ENCODE measurements at places on chromosomes 3 and 15.
A peak's percentile ranks its signal among the peaks of the same experiment; 100 is the strongest.

DNA sequence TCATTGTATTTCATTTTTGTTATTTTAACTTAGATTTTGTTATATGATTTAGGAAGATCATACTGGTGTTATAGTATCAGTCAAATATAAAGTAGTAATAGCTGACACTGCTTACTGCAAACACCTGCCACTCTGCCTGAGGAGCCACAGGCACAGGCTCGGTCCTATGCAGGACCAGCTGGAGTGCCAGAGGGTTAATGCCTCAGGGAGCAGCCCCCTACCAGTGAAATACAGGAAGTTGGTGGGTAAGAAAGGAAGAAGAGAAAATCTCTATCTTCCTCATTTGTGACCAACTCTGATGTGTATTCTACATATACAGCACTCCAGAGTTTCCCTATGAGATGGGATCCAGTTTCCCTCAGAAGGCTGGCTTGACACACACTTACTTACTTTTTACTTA lies 593.3 kb downstream of the UNC13C start:
- no peak for DNase-seq

GRCh38 chr15:82393671-82394070 lies 35.9 kb upstream of the GOLGA6L9 start:
- DNase-seq, result no peak

GRCh38 chr15:38678281-38678680 lies 113.7 kb upstream of the RASGRP1 start:
- no peak for DNase-seq

GRCh38 chr3:9682096-9682495 lies 21.5 kb upstream of the CPNE9 start:
- no peak for DNase-seq

- DNase-seq, result no peak
Observed at GRCh38 chr3:82012775-82013174, 251.3 kb upstream of the GBE1 start.

DNA sequence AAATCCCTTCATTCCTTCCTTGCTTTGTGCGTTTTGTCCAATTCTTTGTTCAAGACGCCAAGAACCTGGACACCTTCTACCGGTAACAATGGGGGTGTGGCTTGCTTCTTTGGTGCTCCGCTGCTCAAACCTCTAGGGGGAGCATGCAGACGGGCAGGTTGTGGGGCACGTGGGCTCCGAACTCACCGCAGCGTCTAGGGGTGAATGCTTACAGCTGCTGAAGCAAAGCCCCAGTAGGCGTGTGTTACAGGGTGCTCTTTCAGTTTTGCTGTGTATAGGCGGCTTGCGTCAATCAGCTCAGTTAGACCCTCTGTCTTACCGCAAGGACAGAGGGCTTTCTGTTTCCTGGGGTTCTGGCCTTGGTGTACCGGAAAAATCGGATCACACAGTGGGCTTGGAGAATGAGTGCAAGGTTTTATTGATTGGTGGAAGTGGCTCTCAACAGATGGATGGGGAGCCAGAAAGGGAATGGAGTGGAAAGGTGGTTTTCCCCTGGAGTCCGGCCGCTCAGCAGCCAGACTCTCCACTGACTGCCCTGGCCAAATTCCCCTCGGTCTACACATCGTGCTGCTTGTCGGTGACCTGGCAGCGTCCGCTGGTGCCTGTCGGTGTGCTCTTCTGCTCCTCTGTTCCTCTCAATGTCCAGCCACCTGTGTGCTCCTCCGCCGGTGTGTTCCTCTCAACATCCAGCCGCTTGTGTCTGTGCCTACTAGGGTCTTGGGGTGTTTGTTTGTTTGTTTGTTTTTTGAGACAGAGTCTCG lies 1.2 kb upstream of the LRRC34 start:
- DNase-seq, result peak; percentile 79

- no peak for DNase-seq
Observed at GRCh38 chr15:48565560-48566482, 79.7 kb downstream of the FBN1 start.

DNA sequence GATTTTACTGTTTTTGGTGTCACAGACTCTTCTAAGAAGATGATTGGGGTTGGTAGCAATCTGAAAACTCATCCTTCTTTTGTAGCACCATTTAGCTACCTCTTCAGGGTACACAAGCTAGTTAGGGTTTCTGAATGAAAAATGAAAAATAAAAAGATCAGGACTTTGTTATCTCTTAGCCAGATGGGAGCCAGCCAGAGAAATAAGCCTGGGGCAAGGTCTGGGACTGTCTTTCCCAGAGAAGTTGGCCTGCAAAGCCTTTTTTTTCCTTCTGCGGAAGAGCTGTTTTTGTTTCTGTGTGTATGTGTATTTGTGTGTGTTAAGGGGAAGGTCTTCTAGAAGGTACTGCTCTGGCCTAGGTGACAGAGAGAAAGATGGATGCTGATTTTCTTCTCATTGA lies 150.7 kb upstream of the AGTR1 start:
- DNase-seq, result no peak

- DNase-seq, result no peak
Observed at GRCh38 chr3:53235545-53235944, 20.3 kb downstream of the TKT start.

DNA sequence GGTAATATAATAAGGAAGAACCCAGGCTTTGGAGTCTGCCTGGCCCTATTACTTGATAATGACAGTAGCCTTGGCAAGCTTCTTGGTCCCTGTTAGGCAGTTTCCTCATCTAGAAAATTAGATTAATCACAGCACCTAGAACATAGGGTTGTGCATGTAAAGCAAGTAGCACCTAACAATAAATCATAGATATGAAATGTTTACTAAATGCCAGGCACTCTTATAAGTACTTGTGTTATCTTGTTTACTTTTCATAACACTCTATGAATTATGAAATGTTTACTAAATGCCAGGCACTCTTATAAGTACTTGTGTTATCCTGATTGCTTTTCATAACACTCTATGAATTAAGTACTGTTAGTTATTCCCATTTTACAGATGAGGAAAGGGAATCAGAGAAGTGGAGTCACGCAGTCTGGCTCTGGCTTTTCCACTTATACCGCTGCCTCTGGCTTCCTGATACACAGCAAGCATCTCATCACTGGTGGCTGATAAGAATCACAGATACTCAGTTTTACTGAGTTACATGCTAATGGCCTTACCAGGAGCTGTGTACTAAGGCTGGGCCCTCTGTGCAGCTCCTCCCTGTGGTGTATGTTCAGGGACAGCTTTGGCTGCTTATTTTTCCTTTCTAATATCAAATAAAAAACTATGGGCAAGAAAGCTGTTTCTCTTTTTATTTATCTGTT lies 123.4 kb downstream of the FEZF2 start:
- no peak for DNase-seq

GRCh38 chr3:188553569-188553968 lies 399.6 kb downstream of the LPP start:
- no peak for DNase-seq

GRCh38 chr3:119293871-119294695 lies at the start of gene ARHGAP31:
Gene ARHGAP31, plus strand, starts transcription at chr3:119294383. Its CDS starts 522 bp downstream, at chr3:119294905.
- DNase-seq, result peak; percentile 82

DNA sequence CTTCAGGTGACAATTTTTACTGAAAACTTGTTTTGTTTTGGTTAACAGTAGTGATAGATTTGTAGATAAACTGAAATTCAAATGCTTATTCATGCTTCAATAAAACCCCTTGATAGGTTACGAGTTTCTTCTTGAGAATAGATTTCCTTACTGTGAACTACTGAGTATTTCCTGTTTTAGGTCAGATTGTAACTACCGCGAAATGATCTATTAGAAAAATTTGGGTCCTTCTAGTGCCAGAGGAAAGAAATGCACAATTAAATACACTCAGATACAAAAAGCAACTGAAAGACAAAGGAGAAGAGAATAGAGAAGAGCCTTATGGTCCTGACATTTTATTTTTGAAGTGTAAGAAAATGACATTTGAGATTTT lies 251.7 kb upstream of the TBL1XR1 start:
- DNase-seq, result peak; percentile 23

- DNase-seq, result no peak
Observed at GRCh38 chr3:58009749-58010535, 1.7 kb downstream of the FLNB start.

DNA sequence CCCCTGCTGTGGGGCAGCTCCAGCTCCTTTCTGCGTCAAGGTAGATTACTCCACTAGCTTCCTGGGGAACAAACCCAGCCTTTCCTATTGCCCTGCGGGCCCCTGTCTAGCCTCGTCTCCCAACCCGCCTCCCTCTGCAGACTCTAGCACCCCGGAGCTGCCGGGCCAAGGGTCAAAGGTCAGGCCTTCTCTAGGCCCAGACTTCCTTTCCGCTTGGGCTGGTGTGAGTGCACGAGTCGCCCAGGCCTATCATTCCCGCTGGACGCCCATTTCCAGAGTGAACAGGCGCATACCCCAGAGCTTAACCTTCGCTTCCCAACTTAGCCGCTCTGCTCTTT lies 11.6 kb upstream of the ONECUT1 start:
- no peak for DNase-seq

DNA sequence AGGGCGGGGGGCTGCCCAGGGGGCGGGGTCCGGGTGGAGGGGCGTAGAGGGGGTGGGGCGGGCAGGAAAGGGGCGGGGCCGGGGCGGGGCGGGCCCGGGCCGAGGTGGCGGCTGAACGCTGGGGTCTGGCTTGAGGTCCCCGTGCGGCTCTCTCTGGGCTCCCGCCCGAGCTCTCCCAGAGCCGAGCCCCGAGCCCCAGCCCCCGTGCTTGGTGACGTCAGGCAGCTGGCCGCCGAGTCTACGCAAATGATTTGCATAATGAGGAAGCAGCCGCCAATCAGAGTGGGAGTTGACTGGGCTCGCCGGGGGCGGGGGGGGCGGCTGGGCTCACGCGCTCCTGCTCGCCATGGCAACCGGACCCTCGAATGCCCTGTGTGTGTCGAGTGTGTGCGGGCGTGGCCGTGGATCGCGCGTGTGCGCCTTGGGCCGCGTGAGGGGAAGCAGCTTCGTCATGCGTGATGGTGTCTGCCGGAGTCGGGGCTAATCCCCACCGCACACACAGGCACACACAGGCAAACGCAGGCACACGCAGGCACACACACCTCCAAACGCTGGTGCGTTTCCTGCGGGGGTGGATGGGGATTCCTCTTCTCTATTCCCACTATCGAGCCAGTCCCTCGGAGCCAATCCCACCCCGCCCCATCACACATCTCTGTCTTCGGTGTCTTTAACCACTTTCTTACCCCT lies at the start of gene CELF6:
Gene CELF6, minus strand, starts transcription at position 173 of the 687 bp plus-strand sequence. CDS start 283 bp downstream, outside the sequence.
- DNase-seq, result peak; percentile 90

- no peak for DNase-seq
Observed at GRCh38 chr15:72195101-72195511, 2.5 kb downstream of the GRAMD2A start.

DNA sequence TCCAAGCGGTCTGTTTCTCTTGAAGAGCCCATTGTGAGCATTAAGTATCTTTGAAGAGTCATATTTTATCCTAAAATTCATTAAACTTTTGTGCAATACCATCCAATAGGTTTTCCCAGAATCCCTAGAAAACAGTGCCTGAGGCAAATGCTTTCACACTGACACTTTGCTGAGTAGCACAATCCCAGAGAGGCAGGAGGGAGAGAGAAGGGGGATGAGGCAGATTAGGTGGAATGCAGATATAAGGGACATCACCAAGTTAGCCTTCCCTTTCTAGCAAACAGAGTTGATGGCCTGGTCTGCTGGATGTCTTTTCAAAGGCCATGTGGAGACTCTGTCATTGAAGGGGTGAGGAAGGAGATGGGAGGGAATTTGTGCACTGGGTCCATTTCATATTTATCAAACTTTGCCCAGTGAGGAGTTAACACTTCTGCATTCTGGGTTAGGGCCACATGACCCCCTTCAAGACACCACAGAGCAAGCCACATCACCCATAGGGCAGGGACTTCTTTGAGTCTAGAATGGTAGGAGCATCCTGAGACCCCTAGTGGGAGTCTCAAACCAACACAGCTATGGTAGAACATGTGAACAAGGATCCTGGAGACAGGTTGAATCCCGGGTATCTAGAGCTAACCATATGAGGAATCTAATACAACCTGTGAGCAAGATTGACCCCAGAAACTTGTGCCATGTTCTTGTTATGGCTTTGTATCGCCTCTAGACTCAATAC lies 32.0 kb upstream of the SEMA6D start:
- DNase-seq, result no peak

- no peak for DNase-seq
Observed at GRCh38 chr3:152835601-152836102, 721 bp downstream of the P2RY1 start.

GRCh38 chr15:57370929-57371328 lies 5.4 kb upstream of the CGNL1 start:
- no peak for DNase-seq

GRCh38 chr3:103499967-103500366 lies 1065.2 kb downstream of the ZPLD1 start:
- no peak for DNase-seq

- DNase-seq, result peak; percentile 39
Observed at GRCh38 chr3:194205675-194206133, 69.8 kb downstream of the HES1 start.

DNA sequence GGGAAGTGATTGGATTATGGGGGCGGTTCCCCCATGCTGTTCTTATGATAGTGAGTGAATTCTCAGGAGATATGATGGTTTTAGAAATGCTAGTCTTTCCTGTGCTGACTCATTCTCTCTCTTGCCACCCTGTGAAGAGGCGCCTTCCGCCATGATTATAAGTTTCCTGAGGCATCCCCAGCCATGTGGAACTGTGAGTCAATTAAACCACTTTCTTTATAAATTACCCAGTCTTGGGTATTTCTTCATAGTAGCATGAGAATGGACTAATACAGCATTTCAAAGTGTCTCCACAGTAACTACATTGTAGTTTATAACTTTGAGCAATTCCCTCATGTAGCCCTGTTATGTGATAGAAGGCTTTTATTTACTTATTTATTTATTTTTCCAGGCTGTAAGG lies 128.8 kb upstream of the CHRNA7 start:
- no peak for DNase-seq

- no peak for DNase-seq
Observed at GRCh38 chr15:25801586-25802284, 61.4 kb downstream of the ATP10A start.

- peak; percentile 83 for DNase-seq
Observed at GRCh38 chr15:100873029-100873677, 6.5 kb upstream of the ALDH1A3 start.

DNA sequence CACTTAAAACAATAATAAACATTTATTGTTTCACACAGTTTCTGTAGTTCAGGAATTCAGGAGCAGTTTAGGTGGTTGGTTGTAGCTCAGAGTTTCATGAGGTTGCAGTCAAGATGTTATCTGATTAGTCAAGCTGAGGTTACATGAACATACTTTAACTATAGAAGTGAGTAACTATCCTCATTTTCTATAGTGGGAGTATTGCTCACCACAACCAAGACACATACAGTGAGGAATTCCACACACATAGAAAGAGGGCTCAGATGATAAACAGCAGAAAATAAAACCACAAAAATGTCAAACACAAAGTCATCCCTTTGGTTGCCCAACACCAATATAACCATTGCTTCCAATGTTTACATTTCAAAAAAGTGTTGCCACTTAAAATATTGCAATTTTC lies 13.6 kb downstream of the SCN11A start:
- DNase-seq, result no peak

- DNase-seq, result no peak
Observed at GRCh38 chr15:63030101-63030551, 12.4 kb upstream of the TPM1 start.

DNA sequence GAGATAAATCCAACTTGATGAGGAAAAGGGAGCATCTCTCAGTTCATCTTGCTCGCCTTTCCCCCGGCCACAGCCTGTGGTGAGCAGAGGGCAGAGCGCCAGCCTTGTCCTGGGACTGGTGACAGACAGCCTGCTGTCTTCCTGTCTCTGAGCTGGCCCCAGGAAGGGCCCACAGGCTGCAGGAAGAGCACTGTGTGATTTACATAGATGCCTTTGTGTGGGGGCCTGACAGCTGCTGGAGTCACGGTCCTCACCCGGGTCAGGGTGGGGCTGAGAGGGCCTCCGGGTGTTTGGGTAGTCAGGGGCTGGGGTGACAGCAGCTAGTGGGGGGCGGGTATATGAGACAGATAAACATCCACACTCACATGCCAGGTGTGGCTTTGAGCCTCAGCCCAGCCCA lies 29.3 kb downstream of the PLA2G4D start:
- no peak for DNase-seq
